ENCODE measurements at places on chromosomes 1 and 21.

DNA sequence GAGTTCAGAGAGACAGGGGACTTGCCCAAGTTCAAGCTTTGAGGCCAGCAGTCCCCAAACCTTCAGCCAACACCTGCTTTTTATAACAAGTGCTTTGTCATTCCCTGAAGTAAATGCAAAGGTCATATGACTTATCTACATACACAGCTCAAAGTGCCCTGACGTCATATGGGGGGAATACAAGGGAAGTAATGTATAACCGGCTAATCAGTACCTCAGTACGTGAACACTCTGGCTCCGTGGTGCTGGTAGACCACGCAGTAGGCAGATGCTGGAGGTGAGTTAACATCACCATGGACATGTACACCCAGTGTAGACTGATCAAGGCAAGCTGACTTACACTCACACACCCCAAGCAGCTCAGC, 60.0 kb downstream of the BACE2 start:
- no peak for DNase-seq

DNA sequence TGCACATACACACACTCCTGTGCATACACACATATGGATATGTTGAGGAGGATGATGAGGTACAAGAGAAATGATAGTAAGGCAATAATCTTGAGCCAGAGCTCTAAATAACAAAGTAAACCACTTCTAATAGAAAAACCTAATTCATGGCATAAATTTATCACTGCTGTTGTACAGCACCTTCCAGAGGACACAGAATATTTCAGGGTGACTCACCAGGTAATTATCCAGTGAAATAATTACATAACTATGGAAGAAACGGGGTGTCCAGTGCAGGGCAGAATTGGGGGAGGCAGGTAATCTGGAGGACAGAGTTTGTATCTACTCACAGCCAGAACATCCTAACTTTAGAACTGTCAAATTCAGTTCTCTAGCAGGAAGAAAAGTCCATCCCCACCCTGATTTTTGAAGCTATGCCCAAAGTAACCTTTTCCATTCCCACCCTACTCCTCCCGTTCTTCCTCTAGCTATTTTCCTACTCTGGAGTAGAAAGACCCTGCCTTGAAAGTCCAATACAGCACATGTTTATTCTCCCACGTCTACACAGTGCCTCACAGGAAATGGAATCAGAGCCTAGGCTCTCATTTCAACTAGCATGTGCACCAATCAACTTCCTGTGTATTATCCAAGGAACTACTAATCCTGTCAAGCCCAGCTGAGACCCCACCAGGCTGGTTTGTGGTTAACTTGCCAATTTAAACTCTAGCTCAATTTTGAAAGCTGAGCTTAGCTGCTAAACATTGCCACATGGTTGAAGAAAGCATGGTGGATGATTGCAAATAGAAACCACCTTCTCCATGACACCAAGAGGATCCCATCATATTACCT, 96.6 kb downstream of the PTPN14 start:
- DNase-seq, result peak; percentile 49

GRCh38 chr1:24720152-24720551, 25.1 kb upstream of the CLIC4 start:
- no peak for DNase-seq

GRCh38 chr1:158203693-158204457, 23.2 kb downstream of the CD1D start:
- peak; percentile 47 for DNase-seq

- DNase-seq, result no peak
Observed at GRCh38 chr1:229991104-229991513, 75.9 kb upstream of the GALNT2 start.

- peak; percentile 83 for DNase-seq
Observed at GRCh38 chr1:72397786-72398185, 115.4 kb upstream of the NEGR1 start.

- no peak for DNase-seq
Observed at GRCh38 chr1:219538886-219539285, 74.0 kb downstream of the ZC3H11B start.

- DNase-seq, result peak; percentile 9
Observed at GRCh38 chr1:145846201-145846612, 777 bp downstream of the NUDT17 start.

- no peak for DNase-seq
Observed at GRCh38 chr1:55886856-55887712, 671.9 kb upstream of the USP24 start.

GRCh38 chr21:38832664-38833063, 26.9 kb downstream of the ETS2 start:
- DNase-seq, result no peak

GRCh38 chr21:42513151-42513984, at the start of gene SLC37A1:
Gene SLC37A1, plus strand, starts transcription at chr21:42513852. Its CDS starts 4,603 bp downstream, at chr21:42518455.
- no peak for DNase-seq

DNA sequence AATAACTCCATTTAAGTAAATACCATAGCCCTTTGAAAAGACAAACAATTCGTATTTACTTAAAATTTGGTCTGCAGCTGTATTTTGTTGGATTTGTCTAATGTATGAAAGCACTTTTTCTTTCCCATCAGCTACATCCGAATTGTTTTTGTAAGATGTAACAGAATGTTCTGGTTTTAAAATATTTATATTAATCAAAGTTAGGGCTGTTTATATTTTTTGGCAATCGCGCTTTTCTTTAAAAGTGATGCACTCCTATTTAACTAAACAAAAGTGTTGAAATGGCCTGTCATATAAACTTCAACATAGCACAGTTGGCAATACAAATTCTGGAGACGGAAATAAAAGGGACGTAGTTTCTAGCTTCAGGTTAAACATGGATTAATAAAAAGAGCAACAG, 216.3 kb upstream of the ADGRL2 start:
- no peak for DNase-seq

- DNase-seq, result no peak
Observed at GRCh38 chr1:24849672-24850295, 80.3 kb downstream of the RUNX3 start.

- no peak for DNase-seq
Observed at GRCh38 chr1:86228546-86228945, 72.0 kb upstream of the COL24A1 start.

DNA sequence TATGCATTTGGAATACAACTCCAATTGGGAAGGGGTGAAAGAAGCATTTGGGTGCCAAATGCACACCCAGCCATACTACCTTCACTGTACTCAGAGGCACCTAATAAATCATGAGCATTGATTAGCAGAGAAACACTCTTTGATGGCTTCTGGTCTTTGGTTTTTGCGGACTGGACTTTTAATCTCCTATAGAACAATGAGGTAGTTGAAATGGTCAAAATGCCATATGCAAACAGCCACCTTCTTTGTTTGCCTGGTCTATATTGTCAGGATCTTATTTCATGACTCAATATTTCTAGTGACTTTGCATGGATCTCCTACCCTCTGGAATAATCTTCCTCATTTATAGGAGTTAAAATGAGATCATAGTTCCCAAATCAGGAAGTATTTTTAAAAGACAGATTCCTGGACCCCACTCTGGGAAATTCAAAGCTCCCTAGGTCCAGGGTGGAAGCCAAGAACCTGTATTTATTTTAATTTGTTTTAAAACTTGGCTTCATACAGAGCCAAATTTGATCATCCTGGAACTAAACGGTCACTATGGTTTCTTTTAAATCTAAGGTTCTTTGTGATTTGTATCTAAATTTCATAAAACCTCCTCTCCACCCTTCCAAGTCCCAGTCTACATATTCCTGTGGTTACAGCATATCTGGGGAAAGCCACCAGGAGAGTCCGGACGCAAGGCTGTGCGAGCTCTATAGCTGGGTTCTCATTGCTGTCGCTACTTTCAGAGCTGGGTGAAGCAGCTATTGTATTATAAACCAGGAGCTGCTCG, 8.7 kb downstream of the FAM3B start:
- DNase-seq, result no peak

GRCh38 chr1:85884372-85885035, 176.3 kb upstream of the ZNHIT6 start:
- DNase-seq, result peak; percentile 8

DNA sequence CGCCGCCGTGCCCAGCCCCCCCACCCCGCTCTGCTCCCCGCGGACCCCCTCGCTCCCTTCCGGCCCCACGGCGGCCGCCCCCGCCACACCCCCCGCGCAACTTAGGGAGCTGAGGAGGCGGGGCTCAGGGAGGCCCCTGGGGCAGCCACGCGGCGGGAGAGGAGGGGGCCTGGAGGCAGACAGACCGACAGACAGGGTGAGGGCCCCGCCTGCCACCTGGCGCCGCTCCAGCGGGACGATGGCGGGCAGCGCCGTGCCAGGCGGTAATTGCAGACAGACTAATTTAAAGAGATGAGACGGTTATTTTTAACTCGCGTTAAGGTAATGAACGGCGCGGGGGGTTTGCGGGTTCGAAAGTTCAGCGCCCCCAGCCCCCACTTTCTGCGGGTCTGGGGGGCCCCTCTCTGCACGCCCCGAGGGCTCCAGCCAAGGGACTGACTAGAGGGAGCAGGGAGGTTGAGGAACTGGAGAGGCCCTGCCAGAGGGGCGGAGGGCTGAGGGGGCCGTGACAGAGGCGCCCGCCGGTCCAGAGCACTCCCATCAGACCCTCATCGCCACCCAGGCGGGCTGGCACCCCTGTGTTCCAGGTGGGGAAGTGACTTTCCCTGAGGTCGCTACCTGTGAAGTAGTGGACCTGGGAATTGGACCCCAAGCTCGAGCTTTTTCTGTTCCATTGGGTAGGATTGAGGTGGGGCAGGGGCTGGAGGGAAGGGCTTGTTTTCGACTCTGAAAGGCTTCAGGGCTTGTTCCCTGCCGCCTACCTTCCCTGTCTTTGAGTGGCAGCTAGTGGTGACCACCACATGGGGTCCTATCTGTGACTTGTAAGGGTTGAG, 5.4 kb downstream of the FOXO6 start:
- no peak for DNase-seq

DNA sequence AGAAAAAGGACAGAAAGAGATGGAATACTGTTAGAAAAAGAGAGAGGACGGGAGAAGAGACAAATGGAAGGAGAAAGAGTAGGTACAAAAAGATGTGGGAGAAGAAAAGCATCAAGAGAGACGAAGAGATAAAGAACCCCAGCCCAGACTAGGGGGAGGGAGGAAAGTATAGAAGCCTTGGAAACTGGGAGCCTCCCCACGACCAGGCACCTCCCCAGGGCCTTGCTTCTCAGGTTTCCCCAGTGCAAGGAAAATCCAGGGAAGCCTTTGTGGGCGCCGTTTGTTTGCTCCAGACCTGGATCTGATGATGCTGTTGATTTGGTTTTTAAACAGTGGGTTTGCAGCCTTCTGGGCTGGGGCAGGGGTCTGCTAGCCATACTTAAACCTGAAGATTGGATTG, 15.2 kb upstream of the ALX3 start:
- DNase-seq, result no peak

- no peak for DNase-seq
Observed at GRCh38 chr1:33165809-33166208, 16.0 kb downstream of the TRIM62 start.

DNA sequence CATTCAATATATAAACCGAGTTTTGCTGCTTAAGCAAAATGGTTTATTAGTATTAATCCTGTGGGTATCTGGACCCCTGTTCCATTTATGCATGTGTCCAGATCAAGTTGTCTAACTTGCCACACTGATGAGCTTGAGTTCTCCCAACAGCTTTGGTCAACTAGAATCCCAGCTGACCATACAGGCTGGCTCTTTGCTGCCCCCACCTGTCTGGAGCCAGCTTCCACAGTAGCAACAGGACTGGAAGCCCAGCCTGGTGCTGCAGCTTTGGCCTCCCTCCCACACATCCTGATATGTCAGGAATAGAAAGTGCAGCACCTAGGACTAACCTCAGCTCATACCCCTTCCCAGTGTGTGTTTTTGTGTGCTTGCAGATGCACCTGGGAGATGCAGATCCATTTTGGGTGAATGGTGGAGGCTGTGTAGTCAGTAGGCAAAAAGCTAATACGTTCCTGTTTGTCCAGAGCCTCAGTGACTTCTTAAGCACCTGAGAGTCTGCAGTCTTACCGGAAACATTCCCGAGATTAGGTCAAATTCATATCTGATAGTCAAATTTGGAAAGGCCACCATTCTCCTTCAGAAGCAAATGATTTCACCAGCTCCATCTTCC, 40.9 kb upstream of the BEND5 start:
- peak; percentile 34 for DNase-seq

DNA sequence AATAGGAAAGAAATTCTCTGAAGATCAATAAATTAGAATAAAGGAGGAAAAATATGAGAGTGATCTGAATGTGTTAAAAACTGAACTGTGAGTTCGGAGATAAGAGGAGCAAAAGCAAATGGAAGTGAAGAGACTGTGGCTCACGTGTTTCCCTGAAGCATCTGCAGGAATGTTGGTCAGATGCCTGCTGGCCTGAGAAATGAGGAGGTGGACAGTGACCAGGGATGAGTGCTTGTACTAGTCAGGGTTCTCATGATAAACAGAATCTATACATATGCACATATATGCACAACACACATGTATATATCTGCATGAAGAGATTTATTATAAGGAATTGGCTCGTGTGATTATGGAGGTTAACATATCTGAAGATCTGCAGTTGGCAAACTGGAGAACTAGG, 103.4 kb upstream of the TIAM1 start:
- no peak for DNase-seq

GRCh38 chr1:235074523-235075047, 54.1 kb downstream of the TOMM20 start:
- no peak for DNase-seq

- no peak for DNase-seq
Observed at GRCh38 chr1:190243056-190243455, 234.6 kb downstream of the BRINP3 start.

GRCh38 chr1:39657402-39657801, 14.5 kb downstream of the NT5C1A start:
- no peak for DNase-seq

DNA sequence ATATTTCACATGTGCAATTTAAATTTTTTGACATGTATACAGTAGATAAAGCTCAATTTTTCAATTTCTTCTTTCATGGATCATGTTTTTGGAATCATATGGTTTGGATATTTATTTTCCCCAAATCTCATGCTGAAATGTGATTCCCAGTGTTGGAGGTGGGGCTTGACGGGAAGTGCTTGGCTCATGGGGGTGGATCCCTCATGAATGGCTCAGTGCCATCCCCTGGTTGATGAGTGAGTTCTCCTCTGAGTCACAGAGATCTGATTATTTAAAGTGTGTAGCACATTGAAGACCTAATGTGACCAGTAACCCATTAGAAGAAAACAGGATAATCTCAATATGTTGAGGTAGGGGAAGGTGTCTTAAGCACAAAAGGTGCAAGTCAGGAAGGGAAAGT, 9.1 kb upstream of the IFI16 start:
- DNase-seq, result peak; percentile 94

Measured in astrocyte of the cerebellum (primary cell).